ENCODE measurements at places on chromosomes 11 and 22.
A peak's percentile ranks its signal among the peaks of the same experiment; 100 is the strongest.

DNA sequence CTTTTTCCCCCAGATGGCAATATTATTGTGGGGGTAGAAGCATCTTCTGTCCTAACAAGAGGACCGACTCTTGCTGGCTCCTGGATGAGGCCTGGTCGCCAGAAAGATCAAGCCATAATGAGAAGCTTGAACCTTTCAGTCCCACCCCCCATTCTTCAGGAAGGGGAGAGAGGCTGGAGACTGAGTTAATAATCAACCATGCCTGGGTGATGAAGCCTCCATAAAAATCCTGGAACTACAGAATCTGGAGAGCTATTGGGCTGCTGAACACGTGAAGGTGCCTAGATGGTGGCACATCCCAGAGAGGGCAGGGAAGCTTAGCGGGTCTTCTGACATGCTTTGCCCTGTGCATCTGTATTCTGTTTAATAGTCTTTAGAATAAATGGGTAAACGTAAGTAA, 16.3 kb downstream of the AP5B1 start:
- DNase-seq = no peak

- no peak for DNase-seq
Observed at GRCh38 chr11:35934981-35935380, 8.9 kb upstream of the LDLRAD3 start.

DNA sequence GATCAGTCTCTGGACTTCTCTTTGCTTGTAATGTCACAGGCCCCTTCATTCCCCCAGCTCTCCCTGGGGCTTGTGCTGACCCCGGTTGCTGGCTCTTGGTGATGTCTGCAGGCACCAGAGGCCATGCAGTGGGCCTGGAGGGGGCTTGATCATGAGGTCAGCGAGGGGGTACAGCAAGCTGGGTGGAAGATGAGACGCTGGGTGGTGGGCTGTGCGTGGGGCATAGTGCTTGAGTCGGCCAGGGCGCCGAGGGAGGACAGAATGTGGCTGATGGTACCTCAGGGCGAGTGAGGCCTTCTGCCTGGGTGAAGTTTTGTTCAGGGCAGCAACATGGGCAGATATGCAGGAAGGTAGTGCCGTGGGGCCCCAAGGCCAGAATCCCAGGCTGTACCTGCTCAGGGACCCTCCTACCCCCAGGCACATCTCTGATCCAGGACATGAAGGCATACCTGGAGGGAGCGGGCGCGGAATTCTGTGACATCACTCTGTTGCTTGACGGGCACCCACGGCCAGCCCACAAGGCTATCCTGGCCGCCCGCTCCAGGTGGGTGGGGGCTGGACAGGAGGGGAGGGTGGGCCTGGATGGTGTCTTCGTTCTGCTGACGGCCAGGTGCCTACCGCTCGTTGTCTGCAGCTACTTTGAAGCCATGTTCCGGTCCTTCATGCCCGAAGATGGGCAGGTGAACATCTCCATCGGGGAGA, 6.4 kb downstream of the THAP7 start:
- no peak for DNase-seq

GRCh38 chr11:35478471-35479091, 46.8 kb downstream of the PAMR1 start:
- DNase-seq = no peak

DNA sequence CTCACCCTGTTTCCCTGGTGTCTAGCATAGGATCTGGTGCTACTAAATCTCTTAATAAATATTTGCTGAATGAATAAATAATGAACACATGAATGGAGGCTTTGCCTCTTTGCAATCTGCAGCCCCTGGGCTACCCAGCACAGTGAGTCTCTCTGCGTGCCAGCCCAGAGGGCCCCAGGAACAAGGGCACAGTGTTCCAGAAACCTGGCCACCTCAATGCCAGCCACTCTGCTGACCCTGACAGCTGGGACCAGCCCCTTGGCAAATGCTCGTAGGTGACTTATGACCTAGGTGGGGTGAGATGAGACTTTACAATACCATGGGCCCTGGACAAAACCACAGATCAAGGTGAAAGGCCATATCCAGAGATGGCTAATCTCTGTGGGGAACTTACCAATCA, 31.6 kb downstream of the UQCR10 start:
- no peak for DNase-seq

DNA sequence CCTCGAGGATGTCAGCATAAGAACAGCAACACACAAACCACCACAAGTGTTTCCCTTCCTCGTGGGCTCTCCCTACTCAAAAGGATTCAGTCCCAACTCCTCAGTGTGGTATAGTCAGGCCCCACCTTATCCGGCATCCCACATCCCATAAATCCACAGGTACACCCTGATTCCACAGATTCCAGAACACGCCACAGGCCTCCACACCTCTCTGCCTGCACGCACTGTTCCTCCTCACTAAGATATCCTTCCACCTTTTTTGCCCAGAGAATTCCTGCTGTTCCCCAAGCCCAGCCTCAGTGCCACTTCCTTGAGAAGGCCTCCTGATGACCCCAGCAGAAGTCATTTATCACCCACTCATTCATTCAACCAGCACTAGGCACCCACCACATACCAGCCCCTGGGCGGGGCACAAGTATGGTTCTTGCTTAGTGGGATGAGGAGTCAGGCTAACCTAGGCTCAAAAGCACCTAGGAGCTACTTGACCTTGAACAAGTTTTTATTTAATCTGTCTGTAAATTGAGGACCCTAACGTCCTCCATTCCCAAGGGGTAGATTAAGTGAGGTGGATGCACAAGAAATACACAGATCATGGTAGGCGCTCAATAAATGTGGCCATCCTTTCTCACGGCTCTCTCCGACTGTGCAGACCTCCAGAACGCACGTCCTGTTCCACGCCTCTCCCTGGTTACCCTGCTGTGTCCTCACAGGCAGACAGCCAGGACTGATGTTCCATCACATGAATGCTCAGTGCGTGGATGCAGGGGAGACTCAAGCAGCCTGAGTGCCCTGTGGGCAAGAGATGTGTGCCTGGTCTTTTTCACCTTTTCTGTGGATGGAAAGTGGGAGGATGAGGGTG, 2.1 kb upstream of the KCNJ4 start:
- no peak for DNase-seq

- no peak for DNase-seq
Observed at GRCh38 chr22:48278620-48279460, 1516.4 kb downstream of the TBC1D22A start.

- peak; percentile 97 for DNase-seq
Observed at GRCh38 chr22:38700789-38701628, at the start of gene JOSD1. Gene JOSD1 (minus strand): TSS chr22:38700943. CDS start chr22:38699987, 956 bp downstream.

DNA sequence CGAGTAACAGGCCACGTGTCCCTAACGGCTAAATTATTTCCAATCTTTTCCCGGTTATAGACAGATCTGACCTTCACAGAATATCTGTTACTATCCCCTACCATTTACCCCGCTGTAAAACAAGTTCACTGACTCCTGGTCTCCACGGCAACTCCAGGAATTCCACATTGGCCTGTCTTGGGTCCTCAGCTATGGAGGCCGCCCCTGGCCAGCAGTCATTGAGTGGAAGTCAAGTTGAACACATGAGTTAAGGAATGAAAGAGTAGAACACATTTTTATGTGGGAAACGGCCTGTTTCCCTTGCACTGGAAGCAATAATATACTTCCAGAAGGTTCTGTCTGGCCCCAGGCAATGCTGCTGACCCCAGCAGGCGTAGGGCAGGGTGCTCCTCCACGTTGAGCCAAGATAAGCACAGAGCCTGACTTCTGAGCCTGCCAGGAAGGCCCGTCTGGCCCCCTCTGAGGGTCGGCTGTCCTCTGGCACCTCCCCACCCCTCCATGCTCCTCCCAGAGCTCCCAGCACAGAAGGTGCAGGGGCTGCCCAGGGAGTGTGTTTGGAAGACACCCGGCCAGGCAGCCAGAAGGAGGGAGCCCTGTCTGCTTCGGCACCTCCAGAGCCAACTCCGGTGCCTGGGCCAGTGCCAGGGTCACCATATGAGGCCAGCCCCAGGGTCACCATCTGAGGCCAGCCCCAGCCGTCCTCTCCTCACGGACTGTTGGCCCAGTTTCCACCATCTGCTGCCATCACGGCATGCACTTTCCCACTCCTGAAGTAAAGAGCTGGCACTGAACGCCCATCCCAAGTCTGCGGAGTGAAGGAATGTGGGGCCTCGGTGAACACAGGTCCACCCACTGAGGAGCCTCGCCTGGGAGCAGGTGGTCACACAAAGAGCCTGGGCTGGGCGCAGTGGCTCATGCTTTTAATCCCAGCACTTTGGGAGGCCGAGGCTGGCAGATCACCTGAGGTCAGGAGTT, 813.2 kb downstream of the BRD1 start:
- DNase-seq = no peak

DNA sequence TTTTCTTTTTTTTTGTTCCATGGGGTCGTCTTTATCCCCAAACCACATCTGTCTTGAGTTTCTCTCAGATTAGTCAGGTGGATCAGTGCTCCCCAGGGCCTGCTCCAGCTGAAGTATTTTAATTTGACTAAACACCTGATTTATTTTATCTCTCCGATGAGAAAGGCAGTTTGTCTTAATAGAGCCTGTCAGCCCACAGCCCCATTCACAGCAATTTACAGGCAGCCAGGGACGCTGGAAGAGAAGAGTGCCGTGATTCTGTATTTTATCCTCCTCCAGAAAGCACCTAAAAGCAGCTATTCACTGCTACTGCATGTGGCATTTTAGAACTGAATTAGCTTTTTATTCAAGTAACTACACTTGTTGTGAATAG, 164.5 kb downstream of the SOX6 start:
- no peak for DNase-seq

DNA sequence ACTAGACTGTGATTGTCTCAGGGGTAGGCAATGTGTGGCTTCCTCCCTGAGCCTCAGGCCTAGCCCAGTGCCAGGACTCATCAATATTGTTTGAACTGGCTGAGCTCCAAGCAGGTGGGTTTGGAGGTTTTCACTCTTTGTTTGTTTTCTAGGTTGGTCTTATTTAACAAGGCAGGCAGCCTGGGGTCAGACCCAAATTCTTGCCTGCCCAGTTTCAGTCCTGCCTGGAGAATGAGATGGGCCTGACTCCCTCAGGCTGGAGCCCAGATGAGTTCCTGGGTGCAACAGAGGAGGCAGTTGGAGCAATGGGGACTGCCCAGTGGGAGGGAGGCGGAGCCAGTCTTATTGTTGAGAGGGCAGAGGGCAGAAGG, 28.3 kb upstream of the TP53I11 start:
- no peak for DNase-seq

GRCh38 chr11:23429569-23429968, 569.3 kb upstream of the CCDC179 start:
- DNase-seq = no peak

DNA sequence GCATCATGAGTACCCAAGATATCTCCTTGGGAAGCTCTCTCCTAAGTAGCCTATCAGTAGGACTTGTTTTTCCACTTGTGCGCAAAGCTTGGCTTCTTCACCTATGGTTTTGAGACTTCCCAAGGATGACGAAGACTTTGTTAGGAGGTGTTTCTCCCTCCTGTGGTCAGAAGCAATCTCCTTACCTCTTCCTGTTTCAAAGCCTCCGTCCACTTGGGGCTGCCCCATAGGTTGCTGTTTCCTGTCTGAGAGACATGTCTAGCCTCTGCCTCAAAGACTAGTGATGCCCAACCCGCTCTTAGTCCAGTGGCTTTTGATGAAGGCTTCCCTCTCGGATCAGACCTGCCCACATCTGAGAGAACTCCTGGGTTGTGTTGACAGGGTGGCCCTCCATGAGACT, 92.9 kb downstream of the TRAF6 start:
- DNase-seq = no peak

- DNase-seq = peak; percentile 81
Observed at GRCh38 chr11:70364745-70365543, 33.4 kb upstream of the CTTN start.

- DNase-seq = no peak
Observed at GRCh38 chr11:45654231-45655011, 11.0 kb downstream of the CHST1 start.

- DNase-seq = no peak
Observed at GRCh38 chr22:43995798-43996169, 28.3 kb upstream of the PARVB start.

- no peak for DNase-seq
Observed at GRCh38 chr11:92866679-92867282, 102.7 kb upstream of the MTNR1B start.

GRCh38 chr11:93000511-93001476, 31.3 kb downstream of the MTNR1B start:
- DNase-seq = no peak

GRCh38 chr11:13875643-13876042, 86.9 kb upstream of the SPON1 start:
- DNase-seq = no peak

- no peak for DNase-seq
Observed at GRCh38 chr11:117992136-117992535, 5.9 kb downstream of the IL10RA start.

Measured in stimulated activated CD4-positive, alpha-beta T cell treated with anti-CD3 and anti-CD28 coated beads, Interleukin-1b, Interleukin-23, amount 100 ng/mL, for 48 hours (primary cell).